Dermis lymphatic vessel endothelial cell (primary cell): ENCODE measurements at places on chromosomes 2 and 18. TPM values are rescaled to one million over a fixed set of nuclear protein-coding genes. Genes with fewer than 3 reads are reported as not detected.

The HMSD gene
- not detected in 2 replicates for total RNA-seq

The FSIP2 gene
- under 0.01 TPM in 2 replicates for total RNA-seq

The IL1RL2 gene
- 0.09 and 0.22 TPM in 2 replicates for total RNA-seq

The RTP5 gene
- not detected in 2 replicates for total RNA-seq

The DSG2 gene
- total RNA-seq = 6.2 and 15.0 TPM in 2 replicates

The SKOR2 gene
- not detected in 2 replicates for total RNA-seq

The EVX2 gene
- not detected in 2 replicates for total RNA-seq
